ENCODE measurements at places on chromosomes 5 and 9.
A peak's percentile ranks its signal among the peaks of the same experiment; 100 is the strongest.

DNA sequence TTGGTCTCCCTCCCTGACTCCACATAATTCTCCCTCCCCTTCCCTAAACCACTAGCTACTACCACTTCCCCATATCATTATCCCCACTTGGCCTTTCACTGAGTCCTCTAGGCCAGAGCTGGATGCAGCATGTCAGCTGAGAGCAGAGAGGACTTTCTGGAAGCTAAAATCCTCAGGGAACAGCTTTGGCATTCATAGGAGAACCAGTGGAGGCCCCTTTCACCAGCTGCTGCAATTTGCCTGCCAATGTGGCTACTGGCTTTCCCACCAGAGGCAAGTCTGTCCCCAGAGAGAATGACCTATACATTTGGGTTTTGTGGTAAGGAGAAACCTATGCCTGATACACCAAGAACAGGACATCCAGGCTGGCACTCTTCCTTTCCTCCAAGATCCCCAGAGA lies 14.4 kb downstream of the FAM219A start:
- no peak for DNase-seq

DNA sequence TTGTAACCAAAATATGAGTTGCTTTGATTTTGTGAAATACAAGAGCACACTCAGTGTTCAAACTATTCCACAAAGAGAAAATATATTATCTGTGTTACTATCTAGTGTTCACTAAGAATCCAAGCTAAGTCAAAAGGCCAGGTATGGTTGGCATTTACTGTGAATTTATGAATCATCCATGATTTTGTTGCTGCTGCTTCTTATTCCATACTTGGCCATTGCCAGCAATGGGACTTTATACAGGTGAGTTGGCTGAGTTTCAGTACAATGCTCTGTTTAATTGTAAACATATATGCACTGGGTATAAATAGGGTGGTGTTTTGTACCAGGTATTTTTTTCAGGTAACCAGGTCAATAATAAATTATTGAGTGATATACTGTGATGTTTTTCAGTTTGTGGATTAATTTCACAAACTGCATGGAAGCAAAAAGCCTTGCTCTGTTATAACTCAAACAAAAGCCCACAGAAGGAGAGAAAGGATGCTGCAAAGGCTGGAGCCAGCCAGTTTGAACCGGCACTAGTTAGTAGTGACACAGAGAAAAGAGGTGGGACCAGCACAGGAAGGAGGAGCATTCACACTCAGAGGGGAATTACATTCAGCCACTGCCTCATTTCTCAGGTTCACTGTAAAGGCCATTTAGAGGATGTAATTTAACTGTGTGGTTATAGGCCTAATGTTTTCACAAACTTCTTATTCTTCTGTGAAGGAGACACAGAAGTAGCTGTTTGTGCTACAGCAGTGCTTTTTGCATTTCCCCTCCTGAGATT lies 381.8 kb downstream of the ADGRV1 start:
- DNase-seq, result peak; percentile 83

DNA sequence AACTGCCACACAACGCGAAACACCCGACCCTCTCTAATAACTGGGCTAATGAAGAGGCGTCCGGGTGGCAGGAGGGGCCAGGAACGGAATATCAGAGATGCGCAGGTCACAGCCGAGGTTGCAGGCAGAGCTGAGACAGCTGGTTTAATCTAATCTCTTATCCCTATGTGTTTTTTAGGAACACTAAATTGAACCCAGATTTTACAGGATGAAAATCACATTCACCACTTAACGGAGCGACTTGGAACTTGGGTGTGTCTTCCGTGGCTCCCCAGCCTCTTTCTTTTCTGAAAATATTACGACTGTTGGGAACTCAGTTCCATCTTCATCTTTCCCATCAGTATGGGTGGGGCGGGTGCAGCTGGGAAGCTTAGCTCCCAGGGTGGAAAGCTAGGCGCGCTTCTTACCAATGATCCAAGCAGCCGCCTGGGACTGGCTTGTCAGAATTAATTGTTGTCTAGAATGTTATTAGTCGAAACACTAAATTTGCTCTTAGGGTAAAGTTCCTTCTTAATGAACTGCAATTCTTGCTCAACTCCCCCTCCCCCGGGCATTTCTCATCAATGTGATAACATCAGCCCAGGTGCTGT lies 92.5 kb downstream of the IRX2 start:
- DNase-seq, result peak; percentile 63

GRCh38 chr5:172185096-172185461 lies 2.9 kb downstream of the STK10 start:
- DNase-seq, result no peak

- no peak for DNase-seq
Observed at GRCh38 chr5:36658038-36658756, 51.8 kb downstream of the SLC1A3 start.

- no peak for DNase-seq
Observed at GRCh38 chr9:96183751-96184150, 118.2 kb downstream of the HSD17B3 start.

DNA sequence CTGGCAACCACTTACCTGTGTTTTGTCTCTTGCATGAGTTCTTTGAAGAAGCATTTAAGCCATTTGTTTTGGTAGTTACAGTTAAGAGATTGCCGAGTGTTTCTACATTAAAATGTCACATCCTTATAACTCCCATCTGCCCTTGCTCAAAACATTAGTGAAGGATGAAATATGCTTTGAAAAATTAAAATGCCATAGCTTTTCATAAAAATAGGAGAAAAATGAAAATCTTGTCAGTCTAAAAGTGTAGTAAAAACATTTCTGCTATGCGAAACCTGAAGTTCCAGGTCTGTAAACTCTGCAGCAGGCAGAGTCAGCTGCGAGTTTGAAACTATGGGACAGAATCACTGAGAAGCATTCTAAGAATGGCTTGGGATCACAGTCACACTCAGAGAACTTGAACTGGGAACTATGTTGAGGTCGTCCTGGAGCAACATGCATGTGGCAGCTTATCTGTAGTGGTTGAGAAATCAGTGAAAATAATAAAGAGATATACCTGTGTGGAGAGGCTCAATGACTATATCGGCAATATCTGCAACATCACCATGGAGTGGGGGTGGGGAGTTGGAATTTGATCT lies 67.4 kb downstream of the RASGRF2 start:
- DNase-seq, result no peak

DNA sequence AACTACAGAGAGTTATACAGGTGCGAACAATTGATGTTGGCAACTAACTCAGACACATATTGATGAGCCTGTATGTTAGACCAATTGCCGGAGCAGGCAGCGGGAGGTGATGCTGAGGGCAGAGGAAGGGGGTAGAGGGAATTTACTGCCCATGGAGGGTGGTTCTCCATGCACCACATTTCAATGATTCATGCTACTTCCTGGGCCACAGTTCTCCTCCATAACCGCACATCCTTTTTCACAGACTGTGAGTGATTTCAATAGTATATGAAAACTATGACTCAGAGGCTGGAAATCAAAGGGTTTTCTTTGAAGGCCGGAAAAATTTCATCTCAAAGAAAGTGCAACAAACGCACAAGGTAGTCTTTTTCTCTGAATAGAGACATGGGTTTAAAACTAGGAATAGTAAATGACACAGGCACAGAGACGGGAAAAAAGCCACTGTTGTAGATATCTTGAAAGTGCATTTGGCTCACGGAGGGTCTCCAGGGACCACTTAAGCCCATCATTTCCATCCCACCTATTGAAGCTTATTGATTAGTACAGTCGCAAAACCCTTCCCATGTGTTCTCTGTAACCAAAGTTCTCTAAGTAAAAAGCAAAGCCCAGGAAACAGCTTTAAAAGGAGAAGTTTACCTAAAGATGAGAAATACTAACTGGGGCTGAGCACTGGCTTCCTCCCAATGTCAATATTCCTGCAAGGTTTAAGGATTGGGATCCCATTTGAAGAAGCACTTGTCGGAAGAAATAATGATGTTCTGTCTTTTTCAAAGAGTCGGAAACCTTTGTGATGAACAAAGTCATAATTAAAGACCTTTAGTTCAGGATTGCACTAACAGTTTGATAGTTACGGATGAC lies 28.0 kb upstream of the ADAM19 start:
- peak; percentile 74 for DNase-seq

DNA sequence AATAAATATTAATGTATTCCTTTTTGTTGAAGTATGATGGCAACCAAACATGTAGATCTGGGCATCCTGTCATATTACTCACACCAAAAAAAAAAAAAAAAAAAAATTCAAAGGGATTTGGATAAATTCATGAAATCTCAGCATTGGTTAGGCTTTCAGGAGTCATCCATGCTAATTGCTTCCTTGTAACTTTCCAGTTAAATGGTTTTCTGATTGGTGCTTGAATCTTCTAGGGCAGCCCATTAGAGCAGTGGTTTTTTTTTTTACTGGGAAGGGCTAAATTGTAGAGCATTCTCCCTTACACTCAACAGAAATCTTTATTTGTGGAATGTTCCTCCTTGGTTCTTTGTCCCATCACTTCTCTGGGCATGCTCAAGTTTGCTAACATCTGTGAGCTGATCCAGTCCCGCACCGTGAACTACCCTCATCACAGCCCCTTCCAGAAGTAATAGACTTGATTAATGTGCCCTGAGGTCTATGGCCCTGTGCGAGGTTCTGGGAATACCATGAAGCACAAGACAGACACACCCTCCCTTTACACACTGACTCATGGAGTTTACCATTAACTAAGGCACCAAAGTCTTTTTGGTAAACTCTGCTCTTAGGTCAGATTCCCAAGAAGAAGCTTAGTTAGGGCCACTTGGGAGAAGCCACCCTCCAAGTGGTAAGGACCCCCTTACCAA lies 56.0 kb downstream of the RGS3 start:
- no peak for DNase-seq

DNA sequence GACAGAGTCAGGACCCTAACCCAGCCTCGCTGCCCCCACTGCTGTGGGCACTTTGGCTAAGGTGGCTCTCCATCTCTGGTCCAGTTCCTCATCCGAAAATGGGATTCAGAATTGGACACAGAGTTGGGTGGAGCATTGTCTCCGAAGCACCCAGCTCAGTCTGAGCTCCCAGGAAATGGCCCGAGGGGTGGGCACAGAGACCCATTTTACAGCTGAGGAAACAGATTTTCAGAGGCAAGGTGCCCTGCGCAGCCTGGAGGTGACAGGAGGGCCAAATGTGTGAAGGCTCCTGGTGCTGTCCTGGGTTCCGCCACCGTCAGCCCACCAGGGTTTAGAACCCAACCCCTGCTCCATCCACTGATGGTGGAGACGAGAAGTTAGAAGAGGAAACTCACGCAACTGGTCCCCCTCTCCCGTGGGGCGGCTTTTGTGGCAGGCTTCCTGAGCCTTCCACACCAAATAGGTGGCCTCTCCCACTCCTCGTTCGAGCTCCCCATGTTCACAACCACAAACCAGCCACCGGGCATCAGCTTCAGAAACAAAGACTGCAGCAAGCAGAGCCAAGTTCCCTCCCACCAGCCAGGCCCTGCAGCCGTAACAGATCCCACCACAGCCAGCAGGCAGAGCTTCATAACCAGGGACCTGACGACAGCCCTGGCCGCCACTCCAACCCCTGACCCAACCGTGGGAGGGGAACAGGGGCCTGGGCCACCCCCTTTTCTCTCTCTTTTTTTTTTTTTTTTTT lies 90.9 kb upstream of the LMX1B start:
- no peak for DNase-seq

DNA sequence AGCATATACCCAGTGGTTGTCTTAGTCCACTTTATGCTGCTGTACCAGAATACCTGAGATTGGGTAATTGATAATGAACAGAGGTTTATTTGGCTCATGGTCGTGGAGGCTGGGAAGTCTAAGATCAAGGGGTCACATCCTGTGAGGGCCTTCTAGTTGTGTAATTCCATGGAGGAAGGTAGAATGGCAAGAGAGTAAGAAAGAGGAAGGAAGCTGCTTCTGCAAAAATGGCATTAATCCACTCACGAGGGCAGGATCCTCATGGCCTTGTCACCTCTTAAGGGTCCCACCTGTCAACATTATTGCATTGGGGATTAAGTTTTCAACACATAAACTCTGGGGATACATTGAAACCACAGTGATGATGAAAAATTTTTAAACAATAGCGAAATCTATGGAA lies 17.0 kb downstream of the BTNL8 start:
- no peak for DNase-seq

DNA sequence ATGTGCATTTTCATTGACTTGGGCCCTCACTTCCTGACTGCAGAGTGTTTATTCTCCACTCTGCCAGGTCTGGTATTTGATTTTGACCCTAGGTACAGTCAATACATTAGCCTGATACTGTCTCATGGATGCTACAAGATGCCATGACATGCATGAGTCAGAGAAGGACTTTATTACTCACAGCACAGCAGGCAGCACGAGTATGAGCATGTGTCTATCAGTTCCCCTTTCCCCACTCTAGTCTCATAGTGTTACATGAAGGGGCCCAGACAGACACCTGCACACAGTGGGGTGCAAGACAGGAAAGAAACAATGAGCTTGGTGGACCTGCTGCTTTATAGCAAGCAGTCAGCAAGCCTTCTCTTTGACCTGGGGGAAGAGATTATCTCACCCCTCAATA lies 19.6 kb downstream of the ITGA2 start:
- DNase-seq, result no peak

GRCh38 chr9:76390656-76391055 lies 3.6 kb downstream of the RFK start:
- no peak for DNase-seq

DNA sequence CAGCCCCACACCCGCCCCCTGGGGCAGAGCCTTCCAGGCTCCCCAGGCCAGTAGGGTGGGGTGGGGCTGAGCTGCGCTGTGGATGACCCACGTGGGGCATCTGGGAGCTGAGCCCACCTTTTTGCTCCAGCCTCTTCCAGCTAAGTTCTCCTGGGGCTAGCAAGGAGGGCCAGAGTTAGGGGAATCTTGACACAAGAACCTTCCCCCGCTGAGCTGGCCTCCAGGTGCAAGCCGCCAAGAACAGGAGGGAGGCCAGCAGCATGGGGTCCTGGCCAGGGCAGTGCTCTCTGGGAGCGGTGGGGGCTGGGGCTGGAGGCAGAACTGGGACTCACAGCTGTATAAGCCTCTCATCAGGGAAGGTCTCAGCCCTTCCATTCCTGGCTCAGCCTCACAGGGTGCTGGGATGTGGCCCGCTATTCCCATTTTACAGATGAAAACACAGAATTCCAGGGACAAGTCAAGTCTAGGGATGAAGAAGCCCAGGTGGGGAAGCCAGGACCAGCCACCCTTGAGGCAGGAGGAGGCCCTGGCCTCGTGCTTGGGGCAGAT lies 21.5 kb downstream of the SARDH start:
- DNase-seq, result no peak

- DNase-seq, result peak; percentile 66
Observed at GRCh38 chr5:88727705-88728313, 155.2 kb downstream of the MEF2C start.

DNA sequence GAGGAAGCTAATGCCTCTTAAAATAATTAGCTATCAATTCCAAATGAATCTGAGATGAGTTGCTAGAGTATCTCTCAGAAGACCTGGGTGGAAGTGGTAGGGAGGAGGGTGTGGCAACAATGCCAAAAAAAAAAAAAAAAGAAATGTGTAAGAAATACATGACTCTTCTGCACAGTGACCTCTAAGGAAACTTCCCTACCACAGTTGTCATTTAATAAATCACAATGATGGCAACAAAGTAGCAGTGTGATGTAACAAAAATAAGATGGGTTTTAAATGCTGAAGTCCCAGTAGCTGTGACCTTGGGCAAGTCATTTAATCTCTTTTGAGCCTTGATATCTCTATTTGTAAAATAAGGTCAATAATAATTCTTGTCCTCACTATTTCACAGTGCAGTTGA lies 7.2 kb downstream of the FOXD1 start:
- DNase-seq, result no peak
